ENCODE measurements at places on chromosomes 11 and 22.

DNA sequence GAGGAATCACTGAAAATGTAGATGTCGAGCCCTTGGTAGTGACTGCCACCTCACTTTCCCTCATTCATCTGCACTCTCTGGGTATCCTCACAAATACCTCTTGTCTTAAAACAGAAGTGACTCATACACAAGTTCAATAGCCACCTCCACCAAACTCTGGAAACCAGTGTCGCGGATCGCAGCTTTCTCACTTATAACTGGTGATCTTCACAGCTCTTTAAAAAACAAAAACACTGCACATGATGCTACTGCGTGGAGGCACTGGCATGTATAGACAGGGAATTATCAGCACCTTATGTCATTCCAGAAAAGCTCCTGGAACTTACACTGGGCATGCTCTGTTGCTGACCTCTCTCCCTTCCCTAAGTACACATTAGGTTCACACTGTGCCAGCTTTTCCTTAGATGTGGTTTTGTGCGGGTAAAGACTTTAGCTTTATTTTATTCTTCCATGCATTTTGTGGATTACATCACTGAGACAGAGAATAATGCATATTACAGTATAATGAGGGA is 425.5 kb upstream of the CADM1 start:
- DNase-seq, result no peak

DNA sequence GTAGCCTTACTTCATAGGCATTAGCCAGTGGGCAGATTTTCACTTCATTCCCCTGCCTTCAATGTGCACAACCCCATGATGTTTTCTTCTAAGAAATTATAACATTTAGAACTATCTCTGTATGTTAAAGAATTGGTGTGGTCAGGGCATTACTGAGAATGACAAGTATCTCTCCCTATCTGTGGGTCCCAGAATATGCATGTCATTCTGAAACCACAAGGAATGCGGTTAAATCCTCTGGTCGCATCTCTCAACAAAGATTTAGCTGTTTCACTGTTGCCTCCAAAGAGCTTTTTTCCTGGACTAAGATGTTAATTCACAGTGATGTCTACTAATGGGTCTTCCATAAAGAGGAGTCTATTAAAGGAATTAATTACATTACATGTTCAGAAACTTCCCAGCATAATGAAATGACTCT is 62.7 kb downstream of the LIF start:
- no peak for DNase-seq

DNA sequence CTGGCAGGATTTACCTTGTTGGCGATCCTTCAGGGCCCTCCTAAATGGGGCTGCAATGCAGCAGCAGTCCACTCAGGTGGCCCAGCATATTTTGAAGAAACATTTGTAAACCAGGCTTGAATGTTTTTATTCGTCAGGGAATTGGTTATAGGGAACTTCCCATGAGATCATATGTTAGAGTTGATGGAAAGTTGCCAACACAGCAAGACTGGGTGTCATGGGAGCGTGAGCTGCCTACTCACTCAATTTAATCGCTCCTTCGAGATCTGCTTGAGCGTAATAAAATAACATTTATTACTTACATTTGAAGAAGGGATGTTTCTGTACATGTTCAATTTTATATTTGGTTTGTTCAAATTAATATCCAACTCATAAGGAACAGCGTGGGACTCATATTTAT is 19.4 kb downstream of the OR2AT4 start:
- peak; percentile 24 for DNase-seq

- DNase-seq, result no peak
Measured at GRCh38 chr11:70358753-70359152, 39.6 kb upstream of the CTTN start.

- no peak for DNase-seq
Measured at GRCh38 chr22:43207849-43208702, 21.1 kb upstream of the TTLL12 start.

DNA sequence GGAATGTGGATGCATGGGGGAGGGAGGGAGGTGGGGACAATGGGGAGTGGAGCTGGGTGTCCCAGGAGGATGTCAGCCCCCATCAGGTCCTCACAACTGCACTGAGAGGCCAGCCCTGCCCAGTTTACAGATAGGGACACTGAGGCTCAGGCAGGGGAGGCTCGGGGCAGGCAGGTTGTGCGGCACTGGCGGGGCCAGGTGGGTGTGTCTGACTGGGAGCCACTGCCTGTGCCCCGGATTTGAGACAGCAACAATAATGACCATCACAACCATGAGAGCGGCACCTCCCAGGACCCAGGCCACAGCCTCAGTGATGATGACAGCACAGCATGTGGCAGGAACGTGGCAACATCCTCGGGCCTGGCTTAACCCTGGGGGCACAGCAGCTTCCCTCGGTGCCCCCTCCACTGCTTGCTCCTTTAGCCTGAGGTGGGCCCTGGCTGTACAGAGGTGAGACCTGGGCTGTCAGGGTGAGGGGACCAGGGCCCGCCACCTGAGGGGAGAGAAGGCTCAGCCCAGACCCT is 32.0 kb downstream of the SHISAL1 start:
- DNase-seq, result no peak

DNA sequence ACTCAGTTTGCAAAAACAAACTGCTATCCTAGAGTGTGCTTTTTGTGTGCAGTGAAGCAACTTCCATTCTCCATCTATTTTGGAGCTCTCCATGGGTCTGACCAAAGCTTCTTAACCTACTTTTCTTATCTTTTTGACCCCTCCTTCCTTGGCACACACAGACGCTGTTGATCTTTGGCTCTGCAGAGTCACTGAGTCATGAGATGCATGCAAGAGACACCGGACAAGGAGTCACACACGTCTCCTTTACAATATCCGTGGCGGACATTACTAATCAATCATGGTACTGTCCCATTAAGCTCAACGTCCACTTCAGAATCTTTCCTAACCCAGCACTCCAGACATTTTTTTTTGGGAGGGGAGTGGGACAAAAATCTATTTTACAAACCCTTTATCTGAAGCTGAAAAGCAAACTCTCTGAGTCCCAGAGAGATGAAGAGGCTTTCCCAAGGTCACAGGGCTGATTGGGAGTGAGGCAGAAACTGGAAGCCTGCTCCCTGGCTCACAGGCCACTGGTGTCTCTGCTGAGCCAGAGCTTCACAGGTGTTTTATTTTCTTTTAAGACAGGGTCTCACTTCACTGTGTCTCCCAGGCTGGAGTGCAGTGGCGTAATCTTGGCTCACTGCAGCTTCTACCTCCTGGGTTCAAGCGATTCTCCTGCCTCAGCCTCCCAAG is 165.8 kb upstream of the SYT13 start:
- DNase-seq, result no peak

- no peak for DNase-seq
Measured at GRCh38 chr11:2768471-2769408, 68.9 kb upstream of the KCNQ1OT1 start.

GRCh38 chr22:21697880-21698279 is 32.1 kb downstream of the PPIL2 start:
- DNase-seq, result no peak

DNA sequence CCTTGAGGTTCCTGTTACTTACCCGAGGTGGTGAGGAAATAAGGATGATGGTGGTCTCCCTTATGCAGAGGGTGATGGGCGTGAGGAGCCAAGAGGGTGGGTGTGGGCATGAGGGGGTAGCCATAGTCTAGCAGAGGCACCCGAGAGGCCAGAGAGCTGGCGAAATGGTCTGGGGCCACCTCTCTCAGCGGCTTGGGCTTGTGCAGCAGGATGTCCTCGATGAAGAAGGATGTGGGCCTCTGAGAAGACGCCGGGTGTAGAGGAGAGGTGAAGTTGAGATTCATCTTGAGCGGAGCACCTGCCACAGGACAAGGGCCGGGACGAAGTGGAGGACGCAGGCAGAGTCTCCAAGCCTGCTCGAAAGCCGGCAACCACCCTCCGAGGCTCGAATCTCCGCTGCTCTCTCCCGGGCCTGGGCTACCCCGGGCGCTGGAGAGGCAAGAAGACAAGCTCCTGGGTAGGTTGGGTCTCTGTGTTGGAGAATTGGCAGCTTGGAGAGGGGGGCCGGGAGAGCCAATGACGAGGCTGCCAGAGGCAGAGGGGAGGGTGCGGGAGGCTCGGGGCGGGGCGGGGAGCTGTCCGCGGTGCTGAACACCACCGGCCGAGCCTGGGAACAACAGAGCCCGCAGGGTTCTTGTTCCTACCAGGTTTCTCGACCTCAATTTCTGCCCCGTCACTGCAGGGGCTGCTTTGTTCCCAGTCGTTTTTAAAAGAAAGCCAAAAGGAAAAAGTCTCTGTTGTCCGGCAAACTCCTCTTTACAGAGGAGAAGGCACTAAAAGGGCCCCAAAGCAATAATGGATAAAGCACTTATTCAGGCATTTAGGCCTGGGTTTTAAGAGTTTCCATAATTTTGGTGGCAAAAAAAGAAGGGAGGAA is at the start of gene BSX:
BSX (minus strand) TSS at position 447 of the 877 bp plus-strand sequence; CDS start at position 284, 163 bp downstream.
- DNase-seq, result peak; percentile 15

DNA sequence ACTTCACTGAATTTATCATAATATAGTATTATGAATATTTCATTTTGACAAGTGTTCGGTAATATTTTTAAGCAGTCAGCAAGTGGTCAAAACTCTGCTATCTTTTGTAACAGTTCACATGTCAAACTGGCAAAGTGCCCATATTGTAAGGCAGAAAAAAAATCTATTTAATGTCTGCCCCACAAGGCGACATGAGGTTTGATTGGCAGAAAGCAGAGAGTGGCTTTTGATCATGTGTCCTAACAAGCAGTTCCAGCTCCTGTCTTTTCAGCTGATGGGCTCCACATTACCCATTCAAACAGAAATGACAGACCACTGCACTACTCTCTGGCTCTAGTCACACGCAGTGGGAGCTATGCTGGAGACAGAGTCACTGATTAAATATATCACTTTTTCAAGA is 59.0 kb downstream of the SOX6 start:
- DNase-seq, result no peak

- DNase-seq, result no peak
Measured at GRCh38 chr11:76984743-76985142, 49.5 kb upstream of the B3GNT6 start.

- peak; percentile 81 for DNase-seq
Measured at GRCh38 chr11:108115500-108116140, 5.7 kb upstream of the ACAT1 start.

- peak; percentile 40 for DNase-seq
Measured at GRCh38 chr11:122441666-122442035, 213.9 kb upstream of the UBASH3B start.

DNA sequence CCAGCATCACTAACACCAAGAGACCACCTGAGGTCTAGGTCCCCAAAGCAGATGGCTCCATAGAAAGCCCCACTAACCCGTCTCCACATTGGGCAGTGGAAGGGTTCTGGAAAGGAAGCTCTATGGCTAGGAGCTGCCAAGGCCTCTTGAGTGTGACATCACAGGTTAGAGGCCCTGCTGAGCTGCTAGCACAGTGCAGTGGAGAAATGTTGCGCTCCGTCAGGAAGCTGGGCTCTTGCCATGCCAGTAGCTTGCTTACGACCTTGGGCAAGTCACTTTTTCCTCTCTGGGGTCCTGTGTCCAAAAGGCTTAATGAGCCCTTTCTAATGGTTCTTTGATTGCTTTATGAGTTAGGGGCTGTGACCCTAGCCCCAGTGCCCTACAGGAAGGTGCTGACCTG is 10.6 kb downstream of the PIK3IP1 start:
- DNase-seq, result no peak

GRCh38 chr22:29093501-29094300 is 20.9 kb downstream of the KREMEN1 start:
- DNase-seq, result peak; percentile 62

GRCh38 chr22:43150731-43151206 is 590 bp upstream of the TSPO start:
- DNase-seq, result no peak

DNA sequence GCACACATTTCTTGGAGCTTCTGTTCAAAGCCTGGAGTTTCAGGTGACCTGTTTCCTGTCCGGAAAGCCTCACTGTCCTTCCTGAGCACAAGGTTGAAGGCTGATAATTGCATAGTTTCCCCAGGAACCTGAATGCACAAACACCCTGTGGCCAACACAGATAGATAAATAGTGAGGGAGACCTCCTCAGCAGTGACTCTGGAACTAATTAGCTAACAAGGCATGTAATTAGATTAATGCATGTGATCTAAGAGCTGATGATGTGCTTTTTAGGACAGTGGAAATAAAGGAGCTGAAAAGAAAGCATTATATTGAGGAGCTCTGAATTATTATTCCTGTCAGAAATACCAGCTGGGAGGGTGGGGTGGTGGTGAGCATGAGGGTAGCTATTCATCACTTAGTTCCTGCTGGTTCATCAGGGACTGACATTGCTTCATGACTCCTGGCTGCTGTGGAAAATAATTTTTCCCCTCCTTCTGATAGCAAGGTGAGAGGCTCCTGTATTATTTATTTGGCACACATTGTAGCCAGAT is 101.1 kb downstream of the NELL1 start:
- DNase-seq, result no peak

DNA sequence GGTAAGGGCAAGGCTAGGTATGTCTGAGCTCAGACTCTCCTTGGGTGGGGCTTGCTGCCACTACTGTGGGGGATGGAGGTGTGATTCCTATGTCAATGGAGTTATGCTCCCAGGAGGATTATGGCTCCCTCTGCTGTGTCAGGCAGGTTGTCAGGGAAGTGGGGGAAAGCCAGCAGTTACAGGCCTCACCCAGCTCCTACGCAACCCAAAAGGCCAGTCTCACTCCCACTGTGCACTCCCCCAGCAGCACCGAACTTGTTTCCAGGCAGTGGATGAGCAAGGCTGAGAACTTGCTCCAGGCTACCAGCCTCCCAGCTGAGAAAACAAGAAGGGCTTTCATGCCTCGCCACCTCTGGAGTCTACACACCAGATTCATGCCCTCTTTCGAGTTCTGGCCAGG is 18.2 kb downstream of the C11orf91 start:
- no peak for DNase-seq

GRCh38 chr11:9571071-9571762 is 2.3 kb upstream of the WEE1 start:
- DNase-seq, result no peak

- no peak for DNase-seq
Measured at GRCh38 chr22:24102366-24103200, 78.7 kb upstream of the SUSD2 start.

GRCh38 chr22:43823911-43824665 is 12.0 kb upstream of the EFCAB6 start:
- DNase-seq, result no peak

DNA sequence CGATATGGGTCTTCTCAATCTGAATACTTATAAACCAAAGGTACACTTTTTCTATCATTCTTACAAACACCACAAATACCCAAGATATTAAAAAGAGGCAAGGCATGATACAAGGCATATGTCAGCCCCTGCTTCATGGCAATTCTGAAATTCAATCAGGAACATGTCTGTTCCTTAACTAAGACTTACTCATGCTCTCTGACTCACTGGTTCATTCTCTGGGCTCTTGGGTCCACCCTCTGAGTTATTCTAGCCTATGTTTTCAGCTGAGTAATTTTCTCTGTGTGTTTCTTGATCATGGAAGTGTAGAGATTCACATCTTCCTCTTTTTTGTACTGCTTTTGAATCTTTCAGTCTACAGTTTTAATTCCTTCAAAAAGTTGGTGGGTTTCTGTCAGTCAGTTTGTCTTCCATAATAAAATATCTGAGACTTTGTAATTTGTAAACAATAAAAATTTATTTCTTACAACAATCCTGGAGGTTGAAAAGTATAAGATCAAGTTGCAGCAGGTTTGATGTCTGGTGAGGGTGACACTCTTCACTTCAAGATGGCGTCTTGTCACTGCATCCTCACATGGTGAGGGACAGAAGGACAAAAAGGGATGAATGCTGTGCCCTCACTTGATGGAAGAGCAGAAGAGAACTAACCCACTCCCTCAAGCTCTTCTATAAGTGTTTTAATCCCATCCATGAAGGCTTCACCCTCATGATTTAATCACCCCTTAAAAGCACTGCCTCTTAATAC is 211.7 kb downstream of the FAM76B start:
- DNase-seq, result no peak
